ENCODE measurements at places on chromosomes 5 and 9. TPM values are rescaled to one million over a fixed set of nuclear protein-coding genes. Genes with fewer than 3 reads are reported as not detected.

DNA sequence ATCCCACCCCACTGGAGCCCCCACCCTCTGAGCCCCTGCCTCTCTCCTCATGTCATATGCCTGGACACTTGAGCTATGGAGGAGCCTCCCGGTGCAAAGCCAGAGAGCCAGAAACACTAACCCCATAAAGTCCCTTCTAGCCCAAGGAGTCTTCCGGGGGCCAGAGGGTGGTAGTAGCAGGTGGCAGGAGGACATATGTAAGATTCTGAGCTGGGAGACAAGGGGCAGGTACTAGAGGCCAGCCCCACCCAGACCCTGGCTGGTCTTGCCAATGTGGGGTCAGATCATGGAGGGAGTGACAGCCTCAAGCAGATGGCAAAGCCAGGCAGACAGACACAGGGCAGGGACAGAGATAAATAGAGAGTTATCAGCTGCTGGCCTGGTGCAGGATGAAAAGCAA is 63.4 kb downstream of the PSD2 start:
- H3K27me3 ChIP-seq, result peaks cover 12% of the 10 kb centered on the region
- no peak overlapping the region for H3K27ac ChIP-seq
- no peak overlapping the region for H3K4me3 ChIP-seq

- no peaks in the 10 kb centered on the region for H3K27me3 ChIP-seq
- peaks cover 14% of the 10 kb centered on the region for H3K4me1 ChIP-seq
- no peak overlapping the region for H3K4me3 ChIP-seq
- no peak for DNase-seq
- H3K36me3 ChIP-seq, result no peaks in the 10 kb centered on the region
Observed at GRCh38 chr5:57895766-57896165, 413.2 kb upstream of the ACTBL2 start.

DNA sequence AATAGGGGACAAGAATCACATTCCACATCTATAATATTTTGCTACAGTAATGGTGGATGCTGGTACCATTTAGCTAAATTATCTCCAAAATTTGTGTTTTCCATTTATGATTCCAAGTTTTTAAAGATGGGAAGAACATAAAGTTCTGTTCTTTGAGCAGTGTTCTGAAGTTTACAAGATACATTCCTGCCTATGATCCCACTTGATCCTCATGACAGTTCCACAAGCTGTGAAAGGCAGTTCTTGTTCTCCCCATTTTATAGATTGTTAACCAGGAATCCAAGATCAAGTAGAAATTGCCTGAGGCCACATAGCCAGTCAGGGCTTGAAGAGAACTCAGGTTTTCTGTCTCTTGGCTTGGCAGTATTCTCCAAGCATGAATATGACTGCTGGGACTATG is 257.3 kb downstream of the NR3C1 start:
- no peak overlapping the region for H3K4me3 ChIP-seq
- H3K4me1 ChIP-seq, result peaks cover 24% of the 10 kb centered on the region
- no peaks in the 10 kb centered on the region for H3K27me3 ChIP-seq

The CDX1 gene
- total RNA-seq, result 5.0 TPM

- H3K4me3 ChIP-seq, result no peak overlapping the region
- H3K4me1 ChIP-seq, result peaks cover 14% of the 10 kb centered on the region
- no peaks in the 10 kb centered on the region for H3K36me3 ChIP-seq
- H3K27me3 ChIP-seq, result peaks cover 5% of the 10 kb centered on the region
Observed at GRCh38 chr5:3000631-3001030, 249.2 kb upstream of the IRX2 start.

The PCA3 gene
- 0.33 TPM for total RNA-seq

The CBY3 gene
- total RNA-seq, result not detected

The DENND1A gene
- 19.9 TPM for total RNA-seq

GRCh38 chr5:166240705-166241104 is 2050.7 kb upstream of the WWC1 start:
- no peaks in the 10 kb centered on the region for H3K4me1 ChIP-seq
- no peak for DNase-seq
- no peaks in the 10 kb centered on the region for H3K27me3 ChIP-seq
- H3K4me3 ChIP-seq, result no peak overlapping the region

DNA sequence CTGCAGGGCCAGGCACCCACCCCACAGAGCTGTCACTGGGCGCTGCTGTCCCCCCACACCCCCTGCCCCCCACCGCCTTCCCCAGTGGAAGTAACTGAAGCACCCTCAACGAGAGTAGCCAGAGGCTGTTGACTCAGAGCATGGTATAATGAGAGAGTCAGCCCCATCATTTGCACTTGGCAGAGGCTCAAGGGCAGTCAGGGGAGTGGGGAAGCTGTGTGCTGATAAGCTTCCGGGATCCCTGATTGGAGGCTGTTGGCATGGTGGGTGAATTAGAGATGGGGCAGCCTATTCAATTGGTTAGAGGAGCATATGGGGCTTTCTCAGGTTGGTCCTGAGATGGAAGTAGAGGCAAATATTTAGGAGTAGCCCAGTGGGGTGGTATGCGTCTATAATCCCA is 77.1 kb upstream of the GOLM1 start:
- H3K36me3 ChIP-seq, result no peaks in the 10 kb centered on the region
- H3K27me3 ChIP-seq, result no peaks in the 10 kb centered on the region
- peaks cover 11% of the 10 kb centered on the region for H3K4me1 ChIP-seq
- DNase-seq, result no peak
- H3K4me3 ChIP-seq, result no peak overlapping the region
- no peak overlapping the region for H3K27ac ChIP-seq

GRCh38 chr5:60843386-60843935 is 608 bp downstream of the ELOVL7 start:
- DNase-seq, result no peak
- no peaks in the 10 kb centered on the region for H3K36me3 ChIP-seq
- H3K27me3 ChIP-seq, result peaks cover 55% of the 10 kb centered on the region
- H3K4me1 ChIP-seq, result peaks cover 10% of the 10 kb centered on the region
- H3K27ac ChIP-seq, result peak overlapping the region; percentile 11

GRCh38 chr5:135055396-135055795 is 21.4 kb upstream of the PITX1 start:
- H3K27ac ChIP-seq, result no peak overlapping the region
- no peak overlapping the region for H3K4me3 ChIP-seq
- H3K36me3 ChIP-seq, result no peaks in the 10 kb centered on the region
- no peaks in the 10 kb centered on the region for H3K4me1 ChIP-seq

The TGFBR1 gene
- 34.4 TPM for total RNA-seq

DNA sequence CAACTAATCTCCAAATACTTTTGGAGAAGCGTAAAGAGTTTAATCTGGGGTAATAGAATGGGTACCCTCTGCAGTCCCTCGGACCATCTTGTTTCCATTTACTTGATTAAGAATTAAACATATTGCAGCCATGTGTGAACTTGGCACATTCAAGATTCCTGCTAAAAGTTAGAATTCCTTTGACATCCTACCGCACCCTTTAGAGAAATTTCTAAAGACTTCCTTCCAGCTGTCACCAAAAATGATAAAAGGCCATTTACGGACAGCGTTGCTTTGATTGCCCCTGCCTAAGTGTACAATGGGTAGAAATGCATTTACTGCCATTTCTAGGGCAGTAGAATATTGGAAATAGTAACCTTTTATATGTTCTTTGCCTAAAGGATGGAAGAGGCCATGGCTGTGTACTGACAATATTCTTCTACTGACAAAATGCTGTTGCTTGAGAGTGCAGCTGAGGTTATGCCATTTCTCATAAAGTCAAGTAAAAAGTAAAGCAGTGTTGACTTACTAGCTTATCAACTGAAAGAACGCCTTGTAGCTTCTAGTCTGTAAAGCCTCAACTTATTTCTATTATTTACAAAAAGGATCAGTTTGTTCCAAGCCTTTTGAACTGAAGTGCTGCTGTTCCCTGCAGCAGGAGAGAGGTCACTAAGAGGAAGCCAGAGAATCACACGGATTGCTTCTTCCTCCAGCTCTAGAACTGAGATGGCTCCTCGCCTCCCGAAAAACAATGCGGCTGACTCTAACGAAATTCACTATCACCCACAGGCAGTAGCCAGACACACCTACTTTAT is 139.8 kb upstream of the BASP1 start:
- H3K36me3 ChIP-seq, result no peaks in the 10 kb centered on the region
- DNase-seq, result no peak
- peaks cover 14% of the 10 kb centered on the region for H3K4me1 ChIP-seq
- no peak overlapping the region for H3K4me3 ChIP-seq
- H3K27ac ChIP-seq, result peak overlapping the region; percentile 14
- H3K27me3 ChIP-seq, result no peaks in the 10 kb centered on the region

DNA sequence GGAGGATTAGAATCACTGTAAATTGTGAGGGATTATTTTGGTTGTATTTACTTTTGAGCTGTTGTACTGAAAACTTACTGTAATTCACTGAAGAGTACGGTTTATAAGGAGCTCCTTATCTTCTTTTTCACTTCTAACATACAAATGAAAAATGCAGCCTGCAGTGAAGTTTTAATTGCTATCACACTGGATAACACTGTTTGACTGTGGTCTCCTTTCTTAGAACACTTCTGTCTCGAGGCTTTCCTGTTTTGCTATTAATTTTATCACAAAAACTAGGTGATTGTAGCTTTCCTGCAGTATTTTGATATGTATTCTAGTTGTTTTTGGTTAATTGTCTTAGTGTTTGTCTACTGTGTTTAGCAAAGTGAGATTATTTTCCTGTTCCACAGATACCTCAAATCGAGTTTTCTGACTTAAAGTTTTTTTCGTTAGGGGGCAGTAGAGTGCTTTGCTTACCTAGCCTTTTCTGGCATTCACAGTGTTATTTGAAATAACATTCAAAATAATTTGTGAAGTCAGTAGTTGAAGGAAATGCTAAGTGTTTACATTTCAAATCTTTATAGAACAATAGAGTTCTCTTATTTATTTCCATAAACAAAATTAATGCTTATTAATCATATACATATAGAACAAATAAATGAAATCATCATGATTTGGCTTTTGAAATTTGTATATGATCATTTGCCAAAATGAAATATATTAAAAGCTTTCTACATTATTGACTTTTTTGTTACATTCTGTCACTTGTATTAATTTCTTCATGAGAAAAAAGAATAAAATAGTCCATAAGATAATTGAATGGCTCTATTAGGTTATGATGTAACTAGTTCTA is 52.9 kb downstream of the COMMD10 start:
- H3K36me3 ChIP-seq, result peaks cover 4% of the 10 kb centered on the region
- H3K27ac ChIP-seq, result no peak overlapping the region
- no peak overlapping the region for H3K4me3 ChIP-seq
- H3K27me3 ChIP-seq, result no peaks in the 10 kb centered on the region

DNA sequence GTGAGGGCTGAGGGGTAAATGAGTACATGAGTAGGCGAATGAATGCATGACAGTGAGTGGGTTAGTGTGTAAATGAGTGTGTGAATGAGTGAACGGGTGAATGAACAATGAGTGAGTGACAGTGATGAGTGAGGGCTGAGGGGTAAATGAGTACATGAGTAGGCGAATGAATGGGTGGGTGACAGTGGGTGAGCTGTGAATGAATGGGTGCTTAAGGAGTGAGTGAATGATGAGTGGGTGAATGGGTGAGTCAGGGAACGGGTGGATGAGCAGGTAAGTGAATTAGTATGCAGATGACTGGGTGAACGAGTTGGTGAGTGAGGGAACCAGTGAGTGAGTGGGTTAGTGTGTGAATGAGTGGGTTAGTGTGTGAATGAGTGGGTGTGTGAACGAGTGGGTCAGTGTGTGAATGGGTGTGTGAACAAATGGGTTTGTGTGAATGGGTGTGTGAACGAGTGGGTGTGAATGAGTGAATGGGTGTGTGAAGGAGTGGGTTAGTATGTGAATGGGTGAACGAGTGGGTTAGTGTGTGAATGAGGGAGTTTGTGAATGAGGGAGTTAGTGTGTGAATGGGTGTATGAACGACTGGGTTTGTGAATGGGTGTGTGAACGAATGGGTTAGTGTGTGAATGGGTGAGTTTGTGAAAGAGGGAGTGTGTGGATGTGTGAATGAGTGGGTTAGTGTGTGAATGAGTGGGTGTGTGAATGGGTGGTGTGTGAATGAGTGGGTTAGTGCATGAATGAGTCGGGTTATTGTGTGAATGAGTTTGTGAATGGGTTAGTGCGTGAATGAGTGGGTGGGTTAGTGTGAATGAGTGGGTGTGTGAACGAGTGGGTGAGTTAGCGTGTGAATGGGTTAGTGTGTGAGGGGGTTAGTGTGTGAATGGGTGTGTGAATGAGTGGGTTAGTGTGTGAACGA is 32.9 kb downstream of the NKD2 start:
- no peaks in the 10 kb centered on the region for H3K27me3 ChIP-seq
- no peak overlapping the region for H3K27ac ChIP-seq
- H3K36me3 ChIP-seq, result peaks cover 19% of the 10 kb centered on the region
